ENCODE measurements at places on chromosomes 3 and 15.

GRCh38 chr3:172575375-172575774 lies 52.1 kb upstream of the TNFSF10 start:
- no peak for DNase-seq

DNA sequence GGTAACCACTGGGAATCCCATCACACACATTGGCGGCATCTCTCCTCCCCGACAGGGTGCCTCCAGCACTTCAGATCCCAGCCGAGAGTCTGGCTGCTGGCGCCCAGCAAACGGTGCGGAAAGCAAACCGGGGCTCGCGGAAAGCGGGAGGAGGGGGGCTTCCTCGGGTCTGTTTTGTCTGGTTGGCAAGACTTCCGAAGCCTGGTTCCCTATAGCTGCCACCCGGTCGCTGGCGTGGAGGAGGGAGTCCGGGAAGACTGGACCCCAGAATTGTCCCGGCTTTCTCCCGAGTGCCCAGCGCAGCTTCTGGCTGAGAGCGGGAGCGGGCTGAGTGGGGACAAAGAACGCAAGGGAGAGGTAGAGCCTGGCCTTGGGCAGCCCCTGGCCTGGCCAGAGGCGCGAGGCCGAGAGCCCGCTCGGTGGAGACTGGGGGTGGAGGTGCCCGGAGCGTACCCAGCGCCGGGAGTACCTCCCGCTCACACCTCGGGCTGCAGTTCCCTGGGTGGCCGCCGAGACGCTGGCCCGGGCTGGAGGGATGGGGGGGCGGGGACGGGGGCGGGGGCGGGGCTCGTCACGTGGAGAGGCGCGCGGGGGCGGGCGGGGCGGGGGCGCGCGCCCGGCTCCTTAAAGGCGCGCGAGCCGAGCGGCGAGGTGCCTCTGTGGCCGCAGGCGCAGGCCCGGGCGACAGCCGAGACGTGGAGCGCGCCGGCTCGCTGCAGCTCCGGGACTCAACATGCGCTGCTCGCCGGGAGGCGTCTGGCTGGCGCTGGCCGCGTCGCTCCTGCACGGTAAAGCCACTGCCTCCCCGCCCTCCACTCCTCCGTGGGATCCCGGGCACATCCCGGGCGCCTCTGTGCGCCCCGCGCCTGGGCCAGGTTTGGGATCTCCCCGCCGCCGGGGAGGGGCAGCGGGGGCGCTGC lies at the start of gene CHRNA7:
Gene CHRNA7, plus strand, starts transcription at position 654 of the 920 bp plus-strand sequence. Its CDS starts 80 bp downstream, at position 734.
- no peak for DNase-seq

GRCh38 chr3:172201870-172202236 lies 162.5 kb downstream of the FNDC3B start:
- DNase-seq: no peak

- DNase-seq: no peak
These were observed 82.9 kb upstream of the CCNL1 start for GRCh38 chr3:157242836-157243235.

DNA sequence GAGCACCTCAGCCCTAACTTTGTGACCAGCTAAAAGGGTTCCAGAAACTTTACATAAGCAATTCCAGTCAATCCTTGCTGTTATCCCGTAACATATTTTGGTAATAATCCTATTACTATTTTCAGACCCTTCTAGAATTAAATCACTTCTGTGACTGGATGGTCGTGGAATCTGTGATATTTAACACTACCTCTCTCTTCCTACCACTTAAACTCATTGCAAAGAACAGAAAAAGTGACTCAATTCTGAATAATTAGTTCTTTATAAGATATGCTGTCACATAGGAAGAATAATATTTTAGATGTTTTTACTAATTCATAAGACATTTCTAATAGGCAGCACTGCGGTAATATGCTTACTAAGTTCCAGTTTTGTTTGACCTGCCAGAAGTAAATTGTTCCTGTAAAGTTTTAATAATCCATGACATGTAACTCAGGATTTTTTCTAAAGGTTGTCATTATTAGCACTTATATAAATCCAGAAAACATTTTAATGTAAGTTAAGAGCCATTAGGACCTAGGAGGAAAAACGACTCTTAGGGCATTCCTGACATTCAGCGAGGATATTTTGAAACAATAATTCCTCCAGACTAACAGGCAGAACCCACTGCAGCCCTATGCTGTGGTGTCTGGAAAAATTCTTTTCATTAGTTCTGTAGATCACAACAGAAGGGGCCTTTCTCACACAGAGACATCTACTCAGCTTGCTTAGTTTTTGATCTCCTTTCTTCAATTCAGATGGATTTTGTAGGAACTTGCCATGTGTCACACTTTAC lies 113.3 kb upstream of the MBNL1 start:
- no peak for DNase-seq

GRCh38 chr15:33215941-33216872 lies 21.7 kb upstream of the FMN1 start:
- no peak for DNase-seq

DNA sequence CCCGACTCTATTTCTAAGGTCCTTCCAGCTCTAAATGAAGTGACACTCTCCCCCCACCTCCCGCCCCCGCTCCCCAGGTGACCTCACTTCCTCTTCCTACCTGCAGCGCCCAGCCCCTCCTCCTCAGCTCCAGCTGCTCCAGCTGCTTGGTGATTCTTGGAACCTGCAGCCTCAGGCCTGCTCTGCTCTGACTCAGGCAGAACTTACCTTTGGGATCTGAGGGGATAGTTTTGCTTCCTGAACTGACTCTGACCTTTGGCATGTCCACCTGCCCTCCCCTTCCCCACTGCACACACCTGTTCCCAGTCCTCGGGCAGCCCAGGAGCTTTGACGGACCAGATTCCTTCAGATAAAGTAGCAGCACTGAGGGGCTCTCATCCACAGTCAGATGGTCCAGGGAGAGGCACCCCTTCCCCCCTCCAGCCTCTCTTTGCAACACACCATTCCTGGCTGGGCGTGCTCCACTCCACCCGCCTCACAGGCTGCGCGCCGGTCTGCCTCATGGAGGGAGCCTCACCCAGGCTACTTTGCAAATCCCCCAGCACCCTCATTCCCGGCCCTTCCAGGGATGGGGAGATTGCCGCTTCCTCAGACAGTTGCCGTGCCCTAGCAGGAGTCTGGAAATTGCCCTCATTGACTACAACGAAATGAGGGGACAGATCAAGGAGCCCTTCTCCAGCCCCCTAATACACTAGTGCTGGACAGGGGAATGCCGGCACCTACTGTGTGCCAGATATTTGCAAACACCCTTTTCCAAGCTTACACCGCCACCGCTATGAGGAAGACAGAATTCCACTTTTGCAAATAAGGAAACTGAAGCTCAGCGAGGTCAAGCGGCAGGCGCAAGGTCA lies 692 bp upstream of the C15orf39 start:
- DNase-seq: no peak

GRCh38 chr3:46193436-46193835 lies 14.7 kb downstream of the CCR1 start:
- no peak for DNase-seq

GRCh38 chr3:33911525-33912322 lies 113.3 kb downstream of the PDCD6IP start:
- DNase-seq: no peak

DNA sequence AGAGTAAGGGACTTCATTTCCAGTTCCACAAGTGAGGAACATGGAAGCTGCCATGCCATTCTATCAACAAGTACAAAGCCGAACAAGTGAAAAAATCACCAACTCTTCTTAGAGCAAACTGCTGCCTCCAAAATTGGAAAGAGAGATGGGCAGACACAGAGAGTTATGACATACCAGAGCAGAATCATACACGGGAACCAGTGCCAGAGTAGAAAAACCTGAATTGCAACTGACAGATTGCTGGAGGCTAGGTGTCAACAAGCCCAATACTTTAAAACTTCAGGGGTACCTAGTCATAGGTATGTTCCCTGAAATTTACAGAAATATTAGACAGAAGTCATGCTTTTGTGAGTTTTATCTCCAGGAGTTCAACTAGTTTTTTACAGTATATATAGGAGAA lies 62.0 kb downstream of the TTBK2 start:
- no peak for DNase-seq

- no peak for DNase-seq
These were observed 8.0 kb upstream of the SEMA4B start for GRCh38 chr15:90192961-90193786.

DNA sequence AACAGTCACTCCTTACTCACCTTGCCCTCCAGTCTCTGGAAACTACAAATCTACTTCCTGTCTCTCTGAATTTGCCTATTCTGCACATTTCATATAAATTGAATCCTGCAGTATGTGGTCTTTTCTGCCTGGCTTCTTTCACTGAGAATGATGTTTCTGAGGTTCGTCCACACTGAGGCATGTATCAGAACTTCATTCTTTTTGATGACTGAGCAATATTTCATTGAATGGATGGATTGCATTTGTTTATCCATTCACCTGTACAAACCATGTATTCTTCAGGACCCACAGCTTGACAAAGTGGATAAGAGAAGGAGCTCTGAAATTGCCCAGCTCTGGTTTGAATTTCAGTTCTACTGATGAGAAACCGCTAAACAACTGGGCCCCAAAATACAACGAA lies 118.9 kb upstream of the ARRDC4 start:
- no peak for DNase-seq

DNA sequence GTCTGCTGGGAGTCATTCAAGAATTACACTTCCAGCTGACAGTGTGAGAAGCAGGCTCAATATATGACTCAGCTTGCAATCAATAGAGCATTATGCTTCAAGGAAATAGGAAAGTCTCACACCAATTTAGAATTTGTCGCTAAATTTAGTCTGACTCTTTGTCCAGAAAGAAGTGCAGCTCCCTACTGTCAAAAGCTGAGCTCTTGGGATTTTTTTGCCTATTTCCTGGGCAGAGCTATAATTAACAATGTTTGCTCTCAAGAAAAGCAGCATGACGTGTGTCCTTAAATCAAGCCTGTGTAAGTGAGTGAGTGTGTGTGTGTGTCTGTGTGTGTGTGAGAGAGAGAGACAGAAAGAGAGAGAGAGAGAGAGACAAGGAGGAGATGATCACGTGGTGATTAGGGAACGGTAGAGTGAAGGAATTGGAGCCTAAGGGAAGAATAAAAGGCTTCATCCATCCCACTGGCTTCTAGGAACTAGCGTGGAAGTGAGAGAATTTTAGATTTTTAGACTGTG lies 16.4 kb upstream of the SLC35G2 start:
- DNase-seq: no peak

DNA sequence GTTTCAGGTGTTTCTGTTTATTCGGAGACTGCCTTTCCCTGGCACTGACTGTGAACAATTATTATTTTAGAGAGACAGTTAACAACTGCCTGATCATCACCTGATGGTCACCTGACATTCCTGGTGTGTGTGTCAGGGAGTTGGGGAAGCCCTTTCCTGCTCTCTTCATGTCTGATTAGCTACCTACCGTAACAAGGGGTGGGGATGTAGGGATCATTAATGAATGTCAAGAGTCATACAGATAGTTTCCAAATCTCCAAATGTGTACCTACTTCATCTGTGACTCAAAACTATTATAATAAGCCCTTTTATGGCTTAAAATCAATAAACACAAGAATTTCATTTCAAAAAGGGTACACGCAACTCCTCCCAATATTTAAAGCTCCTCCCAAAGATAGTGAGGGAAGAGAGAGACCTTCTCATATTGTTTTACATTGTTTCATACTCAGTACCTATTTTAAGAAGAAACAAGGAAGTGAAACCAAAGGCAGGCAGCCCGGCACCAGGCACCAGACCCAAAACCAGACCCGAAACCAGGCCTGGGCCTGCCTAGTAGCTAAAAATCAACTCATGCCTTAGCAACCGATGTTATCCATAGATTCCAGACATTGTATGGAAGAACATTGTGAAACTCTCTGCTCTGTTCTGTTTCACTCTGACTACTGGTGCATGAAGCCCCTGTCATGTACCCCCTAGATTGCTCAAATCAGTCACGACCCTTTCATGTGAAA lies 844.9 kb upstream of the ALCAM start:
- no peak for DNase-seq

GRCh38 chr3:39541917-39542329 lies 74.4 kb downstream of the MOBP start:
- DNase-seq: no peak

GRCh38 chr15:75713338-75713895 lies 769 bp upstream of the CSPG4 start:
- DNase-seq: no peak

DNA sequence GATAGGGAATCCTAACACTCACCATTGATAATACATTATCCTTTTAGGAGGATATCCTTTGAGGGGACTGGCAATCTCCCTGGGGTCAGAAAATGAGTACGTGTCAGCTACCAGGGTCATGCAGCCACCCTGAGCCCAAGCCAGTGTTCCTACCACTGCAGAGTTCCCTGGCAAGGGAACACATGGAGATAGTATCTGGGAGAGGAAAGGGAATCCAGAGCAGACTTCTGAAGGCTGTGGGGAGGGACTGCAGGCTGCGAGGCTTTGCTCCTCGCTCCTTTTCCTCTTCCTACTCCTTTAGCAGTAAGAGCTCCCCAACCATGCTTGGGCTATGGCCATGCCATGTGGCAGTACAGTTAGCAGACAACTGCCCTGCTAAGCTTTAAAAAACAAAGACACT lies 62.9 kb upstream of the TJP1 start:
- DNase-seq: no peak

GRCh38 chr15:79440355-79440908 lies 8.3 kb downstream of the MINAR1 start:
- no peak for DNase-seq

DNA sequence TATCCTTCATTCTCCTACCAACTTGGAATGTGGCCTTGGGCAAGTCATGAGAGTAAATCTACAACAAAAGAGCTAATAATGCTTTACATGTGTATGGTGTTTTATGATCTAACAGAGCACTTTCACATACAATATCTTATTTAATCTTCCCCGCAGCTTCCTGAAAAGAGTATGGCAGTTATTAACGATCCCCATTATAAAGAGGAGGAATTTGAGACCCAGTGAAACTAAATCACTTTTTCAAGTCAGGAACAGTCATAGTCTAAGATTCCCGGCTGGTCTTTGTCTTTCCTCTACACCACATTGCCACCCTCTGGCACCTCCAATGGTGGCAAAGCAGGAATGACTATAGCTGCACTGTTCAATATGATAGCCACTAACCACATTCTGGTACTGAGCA lies 69.7 kb upstream of the CMSS1 start:
- no peak for DNase-seq

GRCh38 chr15:51966192-51966591 lies 5.4 kb downstream of the LEO1 start:
- no peak for DNase-seq

DNA sequence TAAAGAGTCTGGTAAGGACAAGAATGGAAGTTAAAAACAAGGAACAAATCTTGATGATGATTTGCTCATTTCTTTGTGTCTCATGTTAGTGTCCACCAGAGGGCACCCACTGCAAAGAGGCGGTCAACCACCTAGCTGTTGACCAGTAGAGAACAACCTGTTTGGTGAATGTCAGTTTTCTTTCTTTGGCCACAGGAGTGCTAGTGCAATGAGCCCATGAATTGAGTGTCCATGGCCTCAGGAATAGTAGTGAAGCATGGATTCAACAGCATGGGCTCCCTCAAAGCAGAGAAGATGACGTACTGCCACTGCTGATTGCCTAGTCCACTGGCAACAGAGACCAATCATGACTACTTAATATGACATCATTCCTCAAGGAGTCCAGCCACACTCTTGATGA lies 10.7 kb upstream of the CNTN6 start:
- DNase-seq: no peak

- no peak for DNase-seq
These were observed 79.8 kb upstream of the ACKR4 start for GRCh38 chr3:132517311-132517710.
